NCI-H526 treated with DMSO at 0.1 percent for 48 hours (cell line): ENCODE measurements at places on chromosomes 1 and 21.

DNA sequence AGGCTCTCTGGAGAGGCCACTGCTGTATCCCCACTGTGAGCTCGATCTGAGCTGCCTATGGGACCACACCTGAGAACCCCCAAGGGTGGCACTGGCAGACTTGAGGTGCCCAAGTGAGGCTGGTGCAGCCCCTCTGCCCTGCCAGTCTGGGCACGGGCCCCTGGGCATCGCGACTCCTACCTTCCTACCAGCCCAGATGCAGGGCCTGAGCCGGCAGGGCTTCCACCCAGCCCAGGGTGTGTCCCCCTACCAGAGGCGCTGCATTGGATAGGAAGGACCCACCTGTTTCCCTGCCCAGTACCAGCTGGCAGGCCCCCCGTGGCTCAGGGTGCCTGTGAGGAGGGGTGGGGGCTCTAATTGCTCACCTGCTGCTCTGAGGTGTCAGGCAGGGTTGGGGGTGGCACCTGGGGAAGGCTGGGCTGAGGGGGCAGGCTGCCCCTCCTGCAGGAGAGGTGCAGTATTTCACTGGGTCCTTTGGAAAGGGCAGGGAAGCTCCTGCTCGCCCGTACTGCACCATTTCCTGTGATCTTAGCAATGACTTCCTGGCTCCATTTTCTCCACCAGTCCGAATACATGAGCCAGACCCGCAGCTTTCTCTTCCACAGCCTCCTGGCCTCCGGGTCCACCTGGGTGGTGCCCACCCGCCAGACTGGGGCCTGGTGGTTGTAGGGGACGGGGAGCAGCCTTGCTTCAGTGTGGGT lies 11.8 kb downstream of the TP73 start:
- no peak for DNase-seq

DNA sequence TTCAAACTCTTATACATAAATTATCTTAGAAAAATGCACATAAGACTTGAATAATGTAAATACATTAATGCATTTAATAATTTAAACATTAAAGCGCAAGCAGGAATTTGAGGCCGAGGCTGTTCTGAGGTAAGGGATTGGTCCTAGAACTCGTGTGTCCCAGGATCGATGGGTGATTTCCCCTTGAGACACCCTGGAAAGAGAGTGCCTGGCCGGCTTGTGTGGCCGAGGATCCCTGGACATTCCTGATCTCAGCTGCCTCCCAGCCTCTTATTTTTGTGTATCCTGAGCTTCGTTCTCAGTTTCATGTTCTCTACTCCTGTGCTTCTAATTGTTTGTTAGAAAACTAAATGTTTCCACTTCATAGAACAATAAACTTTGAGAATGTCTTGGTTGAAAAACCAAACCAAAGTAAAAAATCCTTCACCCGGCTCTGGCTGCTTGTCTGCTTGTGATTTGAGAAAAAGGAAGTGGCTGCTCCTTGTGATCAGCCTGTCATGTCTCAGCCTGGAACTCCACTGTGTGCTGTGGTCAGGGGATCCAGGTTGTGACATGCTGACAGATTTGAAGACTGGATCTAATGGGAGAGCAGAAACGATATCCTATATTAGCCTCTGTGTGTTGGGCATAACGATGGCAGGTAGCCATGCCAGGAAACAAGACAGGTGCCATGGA lies 40.7 kb downstream of the PEX14 start:
- no peak for DNase-seq

- no peak for DNase-seq
Observed at GRCh38 chr1:66206563-66207144, 327.3 kb upstream of the SGIP1 start.

- DNase-seq, result no peak
Observed at GRCh38 chr1:37118790-37119189, 84.5 kb upstream of the GRIK3 start.

GRCh38 chr1:41530411-41530810 lies 45.9 kb upstream of the EDN2 start:
- DNase-seq, result no peak

GRCh38 chr1:6419397-6419803 lies 319 bp downstream of the HES2 start:
- no peak for DNase-seq

DNA sequence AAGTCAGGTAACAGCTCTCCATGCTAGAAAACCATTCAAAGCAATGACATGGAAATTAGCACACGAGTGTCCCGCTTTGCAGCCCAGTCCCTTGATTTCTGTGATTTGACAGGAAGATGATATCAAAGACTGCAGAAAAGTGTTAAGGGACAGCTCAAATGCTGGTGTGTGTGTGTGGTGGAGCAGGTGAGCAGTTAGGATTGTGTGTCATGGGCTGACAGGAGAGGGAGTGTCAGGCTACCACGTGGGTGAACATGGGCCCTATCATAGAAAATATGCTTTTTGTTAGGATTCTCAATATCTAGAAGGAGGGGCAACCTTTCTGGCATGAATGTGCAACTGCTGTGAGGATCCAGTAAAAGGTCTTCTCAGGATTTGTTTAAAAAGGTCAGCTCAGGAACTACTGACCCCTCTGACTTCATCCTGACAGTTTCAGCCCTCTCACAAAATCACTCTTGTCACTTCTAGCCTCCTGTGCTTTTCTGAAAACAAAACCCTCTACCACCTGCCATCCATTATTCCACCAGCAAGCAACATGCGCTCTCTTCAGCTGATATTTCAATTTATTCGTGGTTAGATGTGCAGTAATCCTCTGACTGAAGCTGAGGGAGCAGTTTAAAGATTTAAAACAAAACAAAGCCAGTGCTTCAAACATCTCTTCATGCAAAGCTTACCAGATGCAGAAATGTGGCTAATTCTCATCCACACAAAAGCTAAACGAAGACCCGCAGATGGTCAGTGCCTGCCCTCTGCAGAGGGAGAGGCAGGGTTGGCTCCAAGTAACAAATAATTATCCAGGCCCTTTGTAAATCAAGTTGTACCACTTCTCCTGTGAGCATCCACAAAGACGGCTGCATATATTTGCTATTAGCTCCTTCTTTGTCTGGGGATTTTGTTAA lies 397.9 kb downstream of the PTBP2 start:
- DNase-seq, result no peak

GRCh38 chr1:63524201-63524600 lies 876 bp downstream of the EFCAB7 start:
- no peak for DNase-seq

DNA sequence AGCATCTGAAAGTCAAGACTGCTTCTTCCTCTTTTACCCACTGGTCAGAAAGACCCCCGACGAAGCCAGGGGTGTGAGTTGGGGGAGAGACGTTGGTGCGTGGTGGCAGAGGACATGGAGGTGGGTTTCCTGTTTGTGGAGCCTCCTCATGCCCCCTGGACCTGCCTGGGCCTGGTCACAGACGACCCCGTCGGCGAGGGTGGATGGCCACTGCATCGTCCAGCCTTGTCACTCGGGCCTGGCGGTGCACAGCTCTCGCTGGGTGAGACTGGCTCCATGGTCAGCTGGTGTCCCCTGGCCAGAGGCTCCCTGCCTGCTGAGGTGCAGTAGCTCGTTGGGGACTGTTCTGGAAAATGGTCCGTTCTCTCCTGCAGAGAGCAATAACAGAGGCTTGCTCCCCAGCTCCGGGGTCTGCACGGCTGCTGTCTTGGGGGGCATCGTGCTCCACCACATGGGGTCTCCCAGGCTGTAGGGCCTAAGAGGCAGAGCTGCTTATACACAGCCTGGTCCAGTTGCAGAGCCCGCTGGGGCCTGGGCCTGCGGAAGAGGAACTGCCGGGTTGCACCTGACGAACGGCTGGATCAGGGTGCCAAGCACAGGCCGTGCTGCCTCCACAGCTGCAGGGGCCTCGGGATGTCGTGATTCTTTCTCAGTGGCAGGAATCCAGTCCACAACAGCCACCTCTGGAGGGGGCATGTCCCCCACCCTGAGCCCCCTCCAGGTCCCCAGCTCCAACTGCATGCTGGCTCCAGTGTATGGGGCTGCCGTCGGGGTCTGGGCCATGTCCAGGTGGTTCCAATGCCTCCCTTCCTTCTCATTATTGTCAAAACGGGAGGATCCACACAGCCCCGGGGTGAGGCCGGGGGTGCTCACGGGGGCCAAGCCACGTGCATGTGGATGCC lies 18.0 kb upstream of the ACTRT2 start:
- no peak for DNase-seq

DNA sequence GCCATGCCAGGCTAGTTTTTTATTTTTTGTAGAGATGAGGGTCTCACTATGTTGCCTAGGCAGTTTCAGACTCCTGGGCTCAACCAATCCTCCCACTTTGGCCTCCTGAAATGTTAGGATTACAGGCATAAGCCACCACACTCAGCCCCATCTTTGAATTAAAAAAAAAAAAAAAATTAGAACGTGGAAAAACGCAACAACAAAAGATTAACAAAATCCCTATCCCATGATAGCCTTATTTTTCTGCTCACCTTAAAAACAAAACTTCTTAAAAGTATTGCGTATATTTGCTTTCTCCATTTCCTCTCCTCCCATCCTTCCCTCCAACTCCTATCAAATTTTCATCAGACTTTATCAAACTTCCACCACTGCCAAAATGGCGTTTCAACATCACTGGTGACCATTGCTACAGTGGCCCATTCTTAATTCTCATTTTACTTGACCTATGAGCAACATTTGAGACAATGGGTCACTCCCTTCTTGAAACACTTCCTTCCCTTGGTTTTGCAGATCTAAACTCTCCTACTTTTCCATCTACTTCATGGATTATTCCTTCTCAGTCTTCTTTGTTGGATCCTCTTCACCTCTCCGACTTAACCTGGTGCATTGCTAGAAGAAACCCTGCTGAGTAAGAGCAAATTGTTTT lies 579 bp upstream of the ZNF684 start:
- no peak for DNase-seq

DNA sequence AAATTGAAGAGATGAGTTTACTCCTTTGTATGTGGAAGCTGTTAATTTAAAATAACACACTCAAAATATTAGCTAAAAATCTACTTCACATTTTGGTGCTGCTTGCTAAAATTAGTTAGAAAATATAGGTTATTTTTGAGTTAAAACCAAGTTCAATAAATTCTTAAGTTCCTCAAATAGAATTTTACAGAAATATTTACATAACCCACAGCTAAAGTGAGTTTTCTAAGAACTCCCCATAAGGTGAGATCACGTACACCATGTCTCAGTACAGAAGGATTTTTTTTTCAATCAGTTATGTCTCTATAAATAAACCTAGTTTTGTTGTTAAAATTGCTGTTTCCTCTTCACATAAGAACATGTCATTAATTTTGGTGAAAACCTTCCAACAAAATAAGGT lies 108.0 kb downstream of the SDCCAG8 start:
- DNase-seq, result no peak

GRCh38 chr1:14363707-14364413 lies 234.6 kb upstream of the KAZN start:
- DNase-seq, result no peak

GRCh38 chr1:26288311-26288941 lies 8.5 kb downstream of the SH3BGRL3 start:
- DNase-seq, result no peak

DNA sequence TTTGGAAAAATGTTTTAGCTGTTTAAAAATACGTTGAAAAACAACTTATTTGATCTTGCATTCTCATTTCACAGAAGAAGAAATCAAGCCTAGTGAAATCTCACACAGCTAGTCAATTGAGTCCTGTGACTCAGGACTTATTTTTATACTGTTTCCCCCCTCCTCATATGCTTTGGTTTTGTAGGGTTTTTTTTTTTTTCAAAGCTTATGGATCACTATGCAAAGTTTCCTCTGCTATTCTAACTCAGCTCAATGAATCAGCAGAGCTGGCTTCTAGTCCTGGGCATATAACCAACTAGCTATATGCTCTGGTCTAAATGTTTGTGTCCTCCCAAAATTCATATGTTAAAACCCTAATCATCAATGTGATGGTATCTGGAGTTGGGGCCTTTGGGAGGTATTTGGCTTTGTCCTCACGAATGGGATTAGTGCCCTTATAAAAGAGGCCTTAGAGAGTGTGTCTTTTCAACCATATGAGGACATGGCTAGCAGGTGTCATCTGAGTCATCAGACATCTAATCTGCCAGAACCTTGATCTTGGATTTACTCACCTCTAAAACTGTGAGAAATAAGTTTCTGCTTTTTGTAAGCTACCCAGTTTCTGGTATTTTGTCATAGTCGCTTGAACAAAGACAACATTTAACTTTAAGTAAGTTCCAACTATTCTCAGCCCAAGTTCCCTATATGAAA lies 317.2 kb upstream of the C1orf87 start:
- no peak for DNase-seq

- DNase-seq, result no peak
Observed at GRCh38 chr21:46628868-46629267, 6.6 kb upstream of the PRMT2 start.

GRCh38 chr1:206421616-206422340 lies 48.5 kb upstream of the IKBKE start:
- no peak for DNase-seq

DNA sequence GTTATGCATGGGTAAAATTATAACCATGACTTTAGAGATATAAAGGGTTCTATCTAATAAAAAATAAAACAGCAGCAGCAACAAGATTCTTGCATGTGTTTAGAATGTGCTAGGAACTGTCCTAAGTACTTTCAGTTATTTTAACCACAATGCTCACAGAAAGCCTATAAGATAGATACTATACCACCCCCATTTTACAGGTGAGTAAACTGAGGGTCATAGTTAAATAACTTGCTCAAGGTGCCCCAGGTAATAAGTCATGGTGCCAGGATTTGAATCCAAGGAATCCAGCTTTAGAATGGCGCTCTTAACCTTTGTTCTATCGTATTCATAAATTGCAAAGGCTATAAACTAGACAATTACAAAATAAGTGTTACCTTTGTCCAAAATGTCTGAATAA lies 53.4 kb downstream of the FRRS1 start:
- DNase-seq, result no peak
